ENCODE measurements at places on chromosomes 7 and 10.

GRCh38 chr10:80203835-80204676, 1.3 kb downstream of the ANXA11 start:
- no peak for DNase-seq

- no peak for DNase-seq
Observed at GRCh38 chr7:104296266-104296665, 32.1 kb upstream of the LHFPL3 start.

- no peak for DNase-seq
Observed at GRCh38 chr10:121654021-121654545, 55.8 kb upstream of the FGFR2 start.

- no peak for DNase-seq
Observed at GRCh38 chr10:99870123-99870730, 87.8 kb downstream of the ABCC2 start.

GRCh38 chr10:58220769-58221451, 46.8 kb downstream of the IPMK start:
- DNase-seq = peak; percentile 65

DNA sequence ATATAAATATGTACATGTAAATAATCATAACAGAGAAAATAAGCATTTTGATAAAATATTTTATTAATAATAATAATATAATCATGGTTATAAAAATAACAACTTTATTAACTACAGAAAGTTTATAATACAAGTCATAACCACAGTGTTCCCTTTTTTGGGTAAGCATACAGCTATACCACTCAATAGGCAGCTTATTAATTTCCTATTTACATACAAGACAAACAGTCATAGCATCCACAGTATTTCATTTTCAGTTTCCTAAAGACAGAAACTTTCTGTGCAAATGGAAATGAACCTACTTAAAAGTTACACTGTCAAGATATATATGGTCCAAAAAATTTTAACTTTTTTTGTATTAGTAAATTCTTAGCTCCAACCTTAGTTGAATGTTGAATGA, 70.9 kb downstream of the HGF start:
- no peak for DNase-seq

DNA sequence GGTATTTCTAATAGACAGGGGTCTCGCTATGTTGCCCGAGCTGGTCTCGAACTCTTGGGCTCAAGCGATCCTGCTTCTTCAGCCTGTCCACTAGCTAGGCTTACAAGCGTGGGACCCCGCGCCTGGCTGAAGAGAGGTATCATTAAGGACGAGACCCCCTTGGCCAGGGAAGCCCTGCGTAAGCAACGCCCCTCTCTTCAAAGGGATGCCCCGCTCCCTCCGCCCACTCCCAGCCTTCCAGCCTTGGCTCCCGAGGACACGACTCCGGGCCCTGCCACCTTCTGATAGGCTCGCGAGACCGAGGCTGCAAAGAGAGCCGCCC, 220 bp upstream of the ZKSCAN5 start:
- DNase-seq = peak; percentile 91

- no peak for DNase-seq
Observed at GRCh38 chr10:44330431-44330830, 54.5 kb downstream of the CXCL12 start.

GRCh38 chr10:128416231-128416630, 290.0 kb upstream of the MKI67 start:
- no peak for DNase-seq

- no peak for DNase-seq
Observed at GRCh38 chr7:105136221-105136620, 122.2 kb downstream of the KMT2E start.

GRCh38 chr10:12980713-12981306, 20.7 kb downstream of the CCDC3 start:
- no peak for DNase-seq

DNA sequence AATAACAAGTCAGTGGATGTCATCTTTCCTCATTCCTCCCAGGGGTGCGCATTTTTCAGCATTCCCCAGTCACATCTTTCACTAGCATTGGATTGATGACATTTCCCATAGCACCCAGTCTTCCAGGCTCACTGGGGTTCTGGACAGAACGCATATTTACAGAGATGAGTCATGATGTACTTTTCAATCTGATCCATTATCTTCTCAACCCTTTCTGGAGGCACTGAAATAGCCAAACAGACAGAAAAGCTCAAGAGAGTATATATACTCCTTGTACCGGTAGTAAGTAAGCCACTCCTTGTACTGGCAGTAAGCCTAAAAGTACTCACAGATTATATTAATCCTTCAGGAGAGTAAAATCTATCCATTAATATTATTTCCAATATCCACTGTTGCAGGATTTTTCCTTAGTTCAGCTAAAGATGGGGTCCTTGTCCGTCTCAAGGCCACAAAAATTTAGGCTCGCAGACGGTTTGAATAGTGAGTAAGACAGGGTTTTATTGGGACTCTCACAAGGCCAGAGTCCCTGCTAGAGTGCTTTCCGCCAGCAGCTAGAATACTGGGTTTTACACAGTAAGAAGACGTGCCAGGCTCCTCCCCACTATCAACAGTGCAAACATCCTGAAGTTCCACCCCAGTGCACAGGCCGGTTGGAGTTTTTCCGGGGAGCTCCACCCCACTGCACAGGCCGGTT, 60.8 kb downstream of the MDH2 start:
- DNase-seq = peak; percentile 8

DNA sequence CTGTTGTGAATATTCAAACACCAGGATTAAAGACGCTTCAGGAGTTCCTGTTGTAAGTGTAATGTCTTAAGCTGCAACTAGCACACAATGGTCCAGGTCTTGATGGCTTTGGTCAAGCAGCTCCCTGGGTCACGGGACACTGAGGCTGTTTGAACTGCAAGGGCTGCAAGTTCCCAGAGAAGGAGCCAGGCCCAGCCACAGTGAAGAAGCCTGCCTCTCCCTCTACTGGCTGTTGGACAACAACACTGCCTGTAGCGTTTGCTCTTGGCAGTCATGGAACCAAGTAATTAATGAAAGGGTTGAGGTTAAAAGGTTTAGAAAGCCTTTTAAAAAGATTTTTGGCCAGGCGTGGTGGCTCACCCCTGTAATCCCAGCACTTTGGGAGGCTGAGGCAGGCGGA, 31.9 kb upstream of the GUSB start:
- DNase-seq = no peak

DNA sequence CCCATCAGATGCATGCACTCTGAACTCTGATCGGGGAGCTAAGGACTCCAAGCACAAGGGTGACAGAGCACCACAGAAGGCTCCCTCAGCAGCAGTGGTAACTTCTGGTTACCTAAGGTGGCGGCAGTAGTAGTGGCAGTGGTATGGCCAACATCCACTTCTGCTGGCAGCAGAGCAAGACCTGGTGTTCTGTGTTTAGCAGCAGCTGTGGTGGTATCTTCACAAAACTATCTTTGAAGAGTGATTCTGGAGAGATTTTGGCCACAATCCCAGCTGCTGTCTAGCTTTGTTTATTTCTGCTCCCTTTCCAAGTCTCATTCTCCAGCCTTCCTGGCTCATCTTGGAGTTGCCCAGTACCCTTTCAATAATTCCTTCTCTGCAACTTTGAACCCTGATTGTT, 102.4 kb upstream of the LRGUK start:
- no peak for DNase-seq

DNA sequence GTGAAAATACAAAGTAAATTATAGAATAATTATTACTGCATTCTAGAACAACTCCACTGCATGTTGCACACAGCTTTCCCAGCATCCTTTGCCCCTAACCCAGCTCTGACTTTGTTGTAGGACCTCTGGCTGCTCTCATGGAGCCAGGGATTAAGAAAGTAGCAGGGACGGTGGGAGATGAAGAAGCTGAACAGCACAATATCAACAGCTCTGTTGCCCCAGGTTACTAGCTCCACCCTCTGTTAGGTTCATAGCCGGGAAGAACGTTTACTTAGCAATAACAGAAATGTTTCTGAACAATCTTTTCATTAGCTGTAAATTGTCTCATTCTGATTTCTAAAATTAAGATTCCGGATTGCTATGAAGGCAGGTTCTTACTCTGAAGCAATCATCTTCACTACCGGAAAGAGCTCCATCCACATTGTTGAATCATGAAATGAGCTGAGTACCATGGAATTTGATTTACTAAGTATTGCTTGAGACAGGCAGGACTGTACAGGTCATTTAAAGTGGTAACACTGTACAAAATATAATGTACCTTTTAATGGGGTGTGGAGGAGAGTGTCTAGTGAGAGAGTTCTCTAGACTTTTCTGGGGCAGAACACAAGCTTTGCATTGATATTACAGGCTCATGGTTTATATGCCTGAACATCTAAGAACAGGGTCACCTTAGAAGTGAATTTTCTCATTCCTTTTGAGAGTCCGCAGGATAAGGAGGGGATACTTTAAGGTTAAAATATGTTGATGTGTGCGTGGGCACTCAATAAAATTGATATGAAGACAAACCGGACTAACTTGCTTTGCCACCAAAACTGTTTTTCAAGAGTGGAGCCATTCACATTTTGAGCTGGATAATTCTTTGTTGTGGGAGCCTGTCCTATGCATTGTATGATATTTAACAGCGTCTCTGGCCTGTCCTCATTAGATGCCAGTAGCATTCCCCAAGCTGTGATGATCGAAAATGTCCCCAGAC, 20.8 kb upstream of the RAB18 start:
- DNase-seq = no peak

GRCh38 chr10:26438534-26439341, 597 bp downstream of the APBB1IP start:
- no peak for DNase-seq

DNA sequence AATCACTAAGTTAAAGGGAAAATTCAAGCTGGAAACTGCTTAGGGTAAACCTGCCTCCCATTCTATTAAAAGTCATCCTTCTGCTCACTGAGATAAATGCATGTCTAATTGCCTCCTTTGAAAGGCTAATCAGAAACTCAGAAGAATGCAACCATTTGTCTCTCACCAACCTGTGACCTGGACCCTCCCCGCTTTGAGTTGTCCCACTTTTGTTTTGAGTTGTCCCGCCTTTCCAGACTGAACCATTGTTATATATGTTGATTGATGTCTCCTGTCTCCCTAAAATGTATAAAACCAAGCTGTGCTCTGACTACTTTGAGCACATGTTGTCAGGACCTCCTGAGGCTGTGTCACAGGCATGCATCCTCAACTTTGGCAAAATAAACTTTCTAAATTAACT, 378.4 kb downstream of the KIF20B start:
- no peak for DNase-seq

DNA sequence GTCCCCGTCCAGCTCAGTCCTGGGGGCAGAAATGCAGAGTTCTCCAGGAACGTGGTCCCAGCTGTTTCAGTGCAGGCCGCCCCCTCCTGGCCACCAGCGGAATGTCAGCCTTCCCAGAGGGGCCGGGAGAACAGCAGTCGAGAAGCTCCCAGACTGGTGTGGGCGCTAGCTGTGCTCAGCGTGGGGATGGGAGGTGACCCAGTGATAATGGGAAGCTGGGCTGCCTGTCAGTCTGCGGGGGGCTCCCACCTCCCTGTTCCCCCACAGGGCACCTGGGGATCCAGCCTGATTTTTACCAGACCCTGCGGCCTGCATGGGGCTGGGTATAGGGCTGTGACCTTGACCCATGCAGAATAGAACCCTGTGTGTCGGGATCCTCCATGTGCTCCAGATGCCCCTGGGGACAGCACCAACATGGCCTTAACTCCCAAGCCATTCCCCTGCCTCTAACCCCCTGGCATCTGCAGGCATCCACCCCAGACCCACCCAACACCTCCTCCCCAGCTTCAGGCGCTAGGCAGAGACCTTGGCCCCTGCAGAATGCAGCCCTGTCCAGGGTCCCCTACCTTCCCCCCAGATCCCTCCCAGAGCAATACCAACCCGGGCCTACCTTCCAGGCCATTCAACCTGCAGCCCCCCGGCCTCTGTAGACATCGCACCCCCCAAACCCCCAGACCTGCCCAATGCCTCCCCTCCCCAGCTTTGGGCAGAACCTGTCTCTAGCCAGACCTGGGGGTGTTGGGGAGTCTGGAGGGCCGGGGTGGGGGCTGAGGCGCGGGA, 880 bp upstream of the ELN start:
- no peak for DNase-seq

- no peak for DNase-seq
Observed at GRCh38 chr10:28774051-28774995, 97.0 kb downstream of the BAMBI start.

GRCh38 chr10:79038841-79039201, 29.9 kb upstream of the ZMIZ1 start:
- peak; percentile 4 for DNase-seq

DNA sequence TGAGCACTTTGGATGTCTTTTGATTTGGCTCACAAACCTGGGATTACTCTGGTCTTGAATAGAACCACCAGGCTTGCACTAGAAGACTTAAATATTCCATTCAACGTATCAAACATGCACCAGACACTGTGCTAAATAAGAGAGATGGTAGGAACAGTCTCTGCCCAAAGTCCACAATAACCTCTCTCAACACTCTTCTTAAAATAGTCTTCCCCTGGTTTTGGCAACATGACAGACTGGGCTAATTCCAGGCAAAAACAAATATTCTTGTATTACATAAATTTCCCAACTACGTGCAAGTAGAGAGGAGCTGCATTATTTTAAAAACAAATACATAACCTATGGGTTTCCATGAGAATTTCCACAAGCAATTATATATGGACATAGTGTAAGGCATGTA, 64.8 kb upstream of the PAPSS2 start:
- DNase-seq = no peak

- DNase-seq = no peak
Observed at GRCh38 chr7:83658126-83658525, 9.2 kb upstream of the SEMA3E start.

GRCh38 chr10:97548828-97549455, 23.6 kb upstream of the ANKRD2 start:
- DNase-seq = no peak

- no peak for DNase-seq
Observed at GRCh38 chr10:68165643-68166042, 56.4 kb downstream of the MYPN start.

- no peak for DNase-seq
Observed at GRCh38 chr7:7054252-7054830, 128.0 kb upstream of the C1GALT1 start.

DNA sequence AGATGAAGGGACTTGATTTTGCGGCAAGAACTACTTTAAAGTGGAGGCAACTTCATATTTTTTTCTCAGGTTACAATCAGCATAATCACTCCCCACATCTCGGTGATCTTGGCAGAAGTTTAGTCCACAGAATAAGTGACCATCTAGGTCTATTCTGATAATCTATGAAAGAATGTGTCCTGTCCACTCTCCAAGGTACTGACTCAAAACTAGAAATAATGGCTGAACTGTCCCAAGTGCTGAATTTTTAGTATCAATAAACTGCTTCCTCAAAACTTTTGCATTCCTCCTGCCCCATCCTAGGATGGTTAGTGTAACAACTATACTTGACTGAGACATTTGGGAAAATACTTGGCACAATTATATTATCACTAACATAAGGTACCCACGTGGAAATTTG, 10.9 kb upstream of the CHRM2 start:
- no peak for DNase-seq

DNA sequence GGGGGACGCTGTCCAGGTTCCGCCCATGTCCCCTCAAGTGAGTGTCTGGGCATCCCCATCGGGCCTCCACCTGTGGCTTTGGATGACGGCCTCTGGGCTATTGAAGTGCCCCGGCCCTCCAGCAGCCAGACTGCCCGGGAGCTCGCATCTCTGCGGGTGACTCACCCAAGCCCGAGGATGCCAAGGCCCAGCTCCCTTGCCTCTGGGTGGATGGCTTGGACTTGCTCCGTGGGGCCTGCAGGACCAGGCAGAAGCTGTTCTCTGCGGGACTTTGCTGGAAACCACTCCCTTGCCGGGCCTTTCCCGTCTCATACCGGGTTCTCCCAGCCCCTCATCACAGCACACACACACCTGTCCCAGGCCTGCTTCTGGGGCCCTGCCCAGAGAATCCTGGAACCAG, 22.4 kb downstream of the DPYSL4 start:
- DNase-seq = no peak

Data from fibroblast of skin of left biceps (primary cell).